ENCODE measurements at places on chromosomes 12 and 14.

- DNase-seq = no peak
These were observed 5.2 kb downstream of the SMAGP start for GRCh38 chr12:51265024-51265423.

DNA sequence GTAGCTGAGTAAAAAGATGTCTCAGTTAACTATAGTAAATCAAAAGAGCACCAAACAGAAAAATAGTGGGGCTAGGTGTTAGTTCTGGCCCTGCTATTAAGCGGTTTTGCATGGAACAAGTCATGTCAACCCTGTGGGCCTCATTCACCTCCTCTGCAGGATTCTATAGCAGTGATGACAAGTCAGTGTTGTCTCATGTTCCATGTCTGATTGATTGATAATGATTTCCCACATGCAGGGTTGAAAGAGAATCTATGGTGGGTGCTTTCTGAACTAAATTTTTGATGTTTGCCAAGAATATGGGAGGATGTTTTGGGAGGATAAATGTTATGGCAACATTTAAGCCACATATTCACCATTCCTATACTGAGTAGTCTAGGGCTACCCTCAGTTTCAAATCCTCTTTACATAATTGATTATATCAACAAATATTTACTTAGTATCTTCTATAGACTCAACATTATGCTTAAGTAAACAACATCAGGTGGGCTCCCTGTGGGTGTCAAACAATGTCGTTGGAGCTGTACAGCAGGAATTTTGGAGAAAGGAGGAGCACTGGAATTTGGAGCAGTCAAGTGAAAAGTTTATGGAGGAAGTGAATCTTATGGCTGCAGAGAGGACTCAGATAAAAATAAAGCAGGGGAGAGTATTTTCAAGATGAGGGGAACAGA lies 48.6 kb downstream of the IRAK3 start:
- DNase-seq = no peak

GRCh38 chr12:128078301-128078971 lies 188.5 kb upstream of the TMEM132C start:
- DNase-seq = no peak

GRCh38 chr12:60930151-60930550 lies 1330.1 kb upstream of the USP15 start:
- DNase-seq = no peak

DNA sequence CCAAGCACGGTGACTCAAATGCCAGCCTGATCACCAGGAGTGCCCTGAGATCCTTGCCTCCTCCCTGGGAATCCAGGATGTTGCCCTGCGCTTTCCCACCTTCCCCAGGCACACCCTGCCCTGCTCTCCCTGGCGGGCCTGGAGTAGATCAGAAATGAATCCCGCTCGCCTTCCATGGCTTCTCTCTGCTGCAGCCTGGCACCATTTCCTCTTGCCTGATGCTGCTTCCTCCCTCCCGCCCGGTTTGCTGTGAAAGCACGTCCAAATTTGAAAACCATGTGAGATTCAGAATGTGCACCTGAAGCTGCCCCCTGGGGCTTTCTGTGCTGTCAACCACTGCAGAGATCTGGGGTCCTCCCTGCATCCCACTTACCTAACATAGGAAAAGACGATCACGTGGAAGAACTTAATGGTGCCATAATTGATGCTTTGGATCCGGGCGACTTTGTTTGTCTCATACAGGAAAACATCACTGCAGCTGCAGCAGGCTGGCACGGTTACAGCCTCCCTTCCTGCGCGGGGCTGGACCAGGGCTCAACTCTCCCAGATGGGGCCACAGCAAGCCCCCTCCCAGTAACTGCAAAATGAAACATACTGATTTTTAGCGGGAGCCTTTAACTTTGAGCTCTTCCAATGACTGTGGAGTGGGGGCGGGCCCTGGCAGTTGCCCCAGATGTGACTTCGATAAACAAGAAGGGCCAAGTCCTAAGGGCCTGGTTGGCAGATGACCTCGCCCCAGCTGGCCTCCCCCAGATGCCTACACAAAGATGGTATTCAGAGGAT lies 24.9 kb upstream of the C12orf76 start:
- no peak for DNase-seq

GRCh38 chr12:51383269-51383905 lies 7.8 kb downstream of the GALNT6 start:
- no peak for DNase-seq

GRCh38 chr12:108683906-108684556 lies 47.3 kb downstream of the CORO1C start:
- DNase-seq = no peak

DNA sequence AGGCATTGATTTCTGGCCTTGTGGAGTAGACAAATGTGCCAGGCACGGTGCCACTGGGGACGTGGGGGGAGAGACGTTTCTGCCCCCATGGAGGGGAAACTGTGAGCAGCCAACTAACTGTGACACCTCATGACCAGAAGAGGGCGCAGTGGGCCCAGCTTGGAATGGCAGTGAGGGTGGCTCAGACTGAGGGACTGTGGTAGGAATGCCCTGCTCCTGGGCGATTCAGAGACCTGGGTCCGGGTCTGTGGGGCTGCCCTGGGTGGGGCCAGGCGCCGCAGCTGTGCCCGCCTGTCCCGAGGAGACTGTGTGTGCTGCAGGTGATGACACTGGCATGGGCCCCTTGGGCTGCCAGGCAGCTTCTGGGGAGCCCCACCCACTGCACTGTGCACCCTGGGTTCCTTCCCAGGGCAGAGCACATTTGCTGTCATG lies 60.6 kb downstream of the SLC25A47 start:
- peak; percentile 36 for DNase-seq

GRCh38 chr12:52662093-52662917 lies 10.3 kb upstream of the KRT2 start:
- no peak for DNase-seq

DNA sequence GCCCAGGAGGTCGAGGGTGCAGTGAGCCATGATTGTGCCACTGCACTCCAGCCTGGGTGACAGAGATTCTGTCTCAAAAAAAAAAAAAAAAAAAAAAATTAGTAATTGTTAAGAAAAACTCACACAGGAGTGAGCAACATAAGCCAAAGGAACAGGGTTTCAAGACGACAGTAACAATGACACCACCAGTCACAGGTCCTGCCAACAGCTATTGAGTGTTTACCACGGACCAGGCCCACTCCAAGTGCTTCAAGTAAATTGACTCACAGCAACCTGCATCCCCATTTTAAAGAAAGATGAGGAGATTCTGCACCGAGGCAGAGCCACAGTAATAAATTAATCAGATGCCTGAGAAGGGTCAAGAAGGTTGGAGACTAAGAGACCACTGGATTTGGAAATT lies 194.5 kb downstream of the DPF3 start:
- DNase-seq = no peak

DNA sequence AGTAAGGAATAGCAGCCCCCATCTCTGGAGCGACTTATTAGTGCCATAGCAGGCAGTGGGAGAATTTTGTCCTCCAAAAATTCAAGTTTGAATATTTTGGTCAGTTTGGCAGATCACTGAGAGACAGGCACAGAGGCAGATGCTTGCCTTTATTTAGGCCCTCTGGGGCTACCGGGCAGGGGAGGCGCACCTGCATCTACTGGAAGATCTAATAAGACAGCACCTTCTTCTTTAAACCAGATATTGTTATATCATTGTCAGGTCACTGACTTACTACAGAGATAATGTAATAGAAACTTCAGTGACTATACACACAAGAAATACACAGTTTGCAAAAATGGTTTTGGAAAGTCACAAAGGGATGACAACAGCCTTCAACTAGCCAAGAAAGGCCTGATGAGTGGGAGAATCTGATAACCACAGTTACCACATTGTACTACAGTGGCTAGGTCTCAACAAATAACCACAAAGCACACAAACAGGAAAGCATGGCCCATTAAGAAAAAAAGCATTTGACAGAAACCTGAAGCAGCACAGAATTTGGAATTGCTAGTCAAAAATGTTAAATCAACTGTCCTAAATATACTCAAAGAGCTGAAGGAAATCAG lies 56.8 kb downstream of the CDK17 start:
- DNase-seq = no peak

- DNase-seq = no peak
These were observed 77.8 kb upstream of the HSPB8 start for GRCh38 chr12:119100933-119101332.

GRCh38 chr12:27260746-27261145 lies 16.7 kb downstream of the STK38L start:
- DNase-seq = no peak

- no peak for DNase-seq
These were observed 43.8 kb upstream of the CLMN start for GRCh38 chr14:95363468-95363954.

DNA sequence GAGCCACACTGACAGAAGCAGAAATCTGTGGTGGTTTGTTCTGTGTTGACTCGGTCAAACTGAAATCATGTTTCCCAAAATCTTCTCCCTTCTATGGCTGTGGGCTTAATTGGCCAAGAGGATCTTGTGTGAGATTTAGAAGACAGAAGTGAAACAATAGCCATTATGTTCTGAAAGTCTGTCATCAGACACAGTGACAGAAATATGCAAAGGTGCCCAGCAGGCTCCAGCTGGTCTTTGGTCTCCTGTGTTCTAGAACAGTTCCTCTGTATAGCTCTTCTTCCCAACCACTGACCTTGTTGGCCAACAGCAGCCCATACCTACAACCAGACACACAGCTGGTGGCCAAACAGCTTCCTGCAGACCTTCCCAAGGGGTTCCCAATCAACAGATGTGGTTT lies 25.0 kb upstream of the COCH start:
- no peak for DNase-seq

DNA sequence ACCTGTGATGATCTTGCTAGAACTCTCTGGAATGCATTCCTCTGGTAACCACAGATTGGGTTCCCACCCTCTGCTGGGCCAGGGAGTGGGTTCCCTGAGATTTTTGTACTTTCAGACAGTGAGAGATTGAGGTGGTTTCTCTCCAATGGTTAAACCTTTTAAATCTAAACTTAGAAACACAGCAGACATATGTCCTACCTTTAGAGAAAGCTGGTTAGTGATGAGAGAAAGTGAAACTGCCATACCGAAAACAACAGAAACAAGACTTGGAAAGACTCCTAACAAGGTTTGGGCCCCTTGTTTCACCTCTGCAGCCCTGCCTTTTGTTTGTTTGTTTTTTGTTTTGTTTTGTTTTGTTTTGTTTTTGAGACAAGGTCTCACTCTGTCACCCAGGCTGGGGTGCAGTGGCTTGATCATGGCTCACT lies 9.7 kb upstream of the SGPP1 start:
- no peak for DNase-seq

DNA sequence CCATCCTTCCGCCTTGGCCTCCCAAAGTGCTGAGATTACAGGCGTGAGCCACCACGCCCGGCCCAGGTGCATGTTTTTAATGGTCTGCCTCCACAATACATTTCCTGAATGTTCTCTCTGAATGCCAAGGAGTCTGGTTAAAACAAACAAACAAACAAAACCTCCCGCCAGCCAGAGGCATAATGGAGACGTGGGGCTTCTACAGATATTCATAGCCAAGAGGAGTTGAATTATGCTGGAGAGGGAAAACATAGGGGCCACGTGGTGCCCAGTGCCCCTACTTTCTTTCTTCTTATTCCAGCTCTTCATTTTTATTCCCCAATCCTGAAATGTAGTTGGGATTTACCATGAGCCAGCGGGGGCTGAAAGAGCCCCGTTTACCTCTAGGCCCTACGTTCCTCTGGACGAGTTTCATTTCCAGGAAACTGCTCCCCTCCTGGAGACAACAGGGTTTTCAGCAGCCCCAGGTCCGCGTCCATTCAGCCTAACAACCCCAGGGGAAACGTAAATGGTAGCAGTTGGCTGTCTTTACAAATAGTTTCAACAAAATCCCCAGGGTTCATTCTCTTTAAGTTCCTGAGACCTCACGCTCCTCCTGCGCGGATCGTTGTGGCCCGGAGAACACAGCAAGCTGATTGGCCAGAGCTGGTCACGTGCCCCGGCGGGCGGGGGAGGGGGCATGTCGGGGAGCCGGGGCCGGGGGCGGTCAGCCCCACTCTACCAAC lies 108.5 kb upstream of the ESRRB start:
- no peak for DNase-seq

DNA sequence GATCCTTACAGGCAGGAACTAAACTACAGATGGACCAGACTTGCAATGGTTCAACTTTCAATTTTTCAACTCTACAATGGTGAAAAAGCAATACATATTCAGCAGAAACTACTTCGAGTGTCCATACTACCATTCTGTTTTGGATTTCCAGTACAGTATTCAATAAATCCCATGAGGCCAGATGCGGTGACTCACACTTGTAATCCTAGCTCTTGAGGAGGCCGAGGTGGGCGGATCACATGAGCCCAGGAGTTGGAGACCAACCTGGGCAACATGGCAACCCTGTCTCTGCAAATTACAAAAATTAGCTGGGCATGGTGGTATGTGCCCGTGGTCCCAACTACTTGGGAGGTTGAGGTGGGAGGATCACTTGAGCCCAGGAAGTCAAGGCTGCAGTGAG lies 336.1 kb downstream of the MED13L start:
- DNase-seq = no peak

- DNase-seq = no peak
These were observed 21.8 kb upstream of the EIF2B2 start for GRCh38 chr14:74980731-74981461.

GRCh38 chr12:90075685-90076084 lies 367.0 kb upstream of the ATP2B1 start:
- no peak for DNase-seq

DNA sequence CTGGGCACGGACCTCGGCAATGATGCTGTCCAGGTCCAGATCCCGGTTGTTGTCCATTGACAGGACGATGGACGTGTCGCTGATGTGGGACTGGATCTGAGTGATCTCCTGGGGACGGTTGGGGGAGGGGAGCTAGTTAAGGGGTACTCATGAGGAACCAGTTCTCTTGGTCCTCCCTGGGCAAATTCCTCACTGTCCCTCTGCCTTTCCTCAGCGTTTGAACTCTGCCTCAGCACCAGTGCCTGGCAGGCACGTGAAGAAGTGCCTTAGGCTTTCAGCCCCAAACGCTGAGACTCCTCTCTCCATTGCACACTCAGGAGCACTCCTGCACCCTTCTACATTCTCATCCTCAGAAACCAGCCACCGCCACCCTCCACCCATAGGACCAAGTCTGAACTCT lies 9.7 kb downstream of the KRT72 start:
- no peak for DNase-seq

GRCh38 chr12:81468206-81468605 lies 290.9 kb downstream of the PPFIA2 start:
- no peak for DNase-seq

DNA sequence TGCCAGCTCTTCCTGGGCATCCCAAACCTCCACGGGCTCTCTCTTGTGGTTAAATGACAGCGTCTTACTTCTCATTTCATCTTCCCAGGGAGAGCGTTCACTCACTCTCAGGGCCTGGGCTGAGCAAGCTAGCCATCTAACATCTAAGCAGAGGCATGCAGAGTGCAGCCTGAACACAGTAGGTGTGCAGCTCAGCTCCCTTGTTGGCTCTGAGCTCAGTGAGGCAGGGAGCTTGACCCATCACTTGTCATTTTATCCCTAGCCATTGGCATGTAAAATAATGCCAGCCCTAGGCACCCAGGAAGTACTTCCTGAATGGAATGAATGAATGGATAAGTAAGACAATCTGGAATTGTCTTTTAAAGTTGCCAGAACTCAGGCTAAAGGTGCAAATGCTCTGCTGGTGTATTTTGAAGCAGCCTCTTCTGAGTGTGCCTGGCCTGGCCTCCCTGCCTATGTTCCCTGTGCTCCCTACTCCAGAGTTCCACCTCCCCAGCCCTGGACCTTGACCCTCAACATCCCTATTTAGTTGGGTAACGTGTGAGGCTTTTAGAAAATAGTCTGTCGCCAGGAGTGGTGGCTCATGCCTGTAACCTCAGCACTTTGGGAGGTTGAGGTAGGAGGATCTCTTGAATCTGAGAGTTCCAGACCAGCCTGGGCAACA lies 9.5 kb upstream of the MEG3 start:
- DNase-seq = no peak
